ENCODE measurements at places on chromosomes 4 and X.

DNA sequence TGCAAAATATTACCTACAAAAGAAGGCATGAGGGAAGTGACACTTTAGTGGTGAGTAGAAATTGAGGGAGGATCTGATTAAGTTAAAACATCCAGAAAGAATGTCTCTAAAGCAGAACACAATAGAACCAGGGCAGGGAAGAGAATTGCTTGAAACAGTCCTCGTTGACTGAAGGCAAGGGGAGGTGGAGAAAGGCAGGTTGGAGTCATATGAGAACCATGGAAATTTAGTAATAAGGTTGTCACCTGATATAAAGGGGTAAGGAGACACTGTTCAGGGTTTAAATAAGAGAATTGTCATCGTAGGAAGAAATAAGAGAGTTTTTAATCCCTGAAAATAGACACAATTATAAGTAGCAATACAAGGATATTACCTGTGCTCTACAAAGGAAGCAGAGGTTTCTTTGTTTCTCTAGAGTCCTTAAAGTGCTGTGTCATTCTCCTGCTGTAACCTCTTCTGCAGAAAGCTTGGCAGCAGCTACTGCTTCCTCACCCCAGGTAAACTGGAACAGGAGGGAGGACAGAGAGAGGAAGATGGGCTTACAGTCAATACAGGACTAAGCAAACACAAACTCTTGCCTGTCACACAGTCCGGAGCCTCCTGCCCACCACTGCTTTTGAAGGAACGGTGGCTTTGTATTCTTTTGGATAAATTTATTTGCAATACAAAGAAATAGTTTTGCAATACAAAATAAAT lies 258.4 kb downstream of the PPARGC1A start:
- DNase-seq = no peak

- DNase-seq = no peak
Measured at GRCh38 chr4:60737858-60738257, 462.3 kb upstream of the ADGRL3 start.

DNA sequence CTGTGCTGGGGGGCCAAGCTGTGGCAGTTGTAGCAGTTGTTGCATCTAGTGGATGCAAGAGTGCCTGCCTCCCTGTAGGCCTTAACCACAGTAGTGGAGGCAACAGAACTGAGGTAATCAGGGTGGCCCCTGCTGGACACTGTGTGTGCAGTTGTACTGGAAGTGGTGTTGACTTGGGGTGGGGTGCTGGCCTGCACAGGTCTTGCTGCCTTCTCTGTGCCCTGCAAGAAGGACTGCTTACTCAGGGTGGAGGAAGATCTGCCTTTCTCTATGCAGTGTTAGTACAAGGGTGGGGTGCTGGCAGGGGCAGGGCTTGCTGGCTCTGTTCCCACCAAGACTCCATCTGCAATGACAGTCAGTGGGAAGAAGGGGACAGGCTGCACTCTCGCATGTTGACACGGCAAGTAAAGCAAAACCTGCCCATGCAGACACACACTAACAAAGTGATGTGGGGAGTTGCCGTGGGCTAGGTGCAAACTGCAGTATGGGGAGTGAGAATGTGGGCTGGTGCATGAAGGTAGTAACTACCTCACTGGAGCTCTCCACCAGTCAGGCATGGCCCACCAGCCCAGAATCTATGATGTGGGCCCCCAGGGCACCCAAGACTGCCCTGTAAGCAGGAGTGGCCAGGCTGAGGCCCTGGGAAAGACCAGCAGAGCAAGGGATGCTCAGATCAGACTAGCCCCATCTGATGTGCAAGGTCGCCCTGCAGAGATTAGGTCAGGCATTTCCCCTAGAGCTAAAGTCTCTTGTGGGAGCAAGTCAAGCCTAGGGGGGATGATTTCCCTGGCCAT lies 594.9 kb downstream of the TECRL start:
- DNase-seq = no peak

- DNase-seq = no peak
Measured at GRCh38 chrX:24550166-24550565, 85.1 kb downstream of the PDK3 start.

- no peak for DNase-seq
Measured at GRCh38 chrX:30302956-30303355, 6.2 kb downstream of the NR0B1 start.

- no peak for DNase-seq
Measured at GRCh38 chrX:10011261-10011931, 44.2 kb downstream of the CLDN34 start.

GRCh38 chr4:76212851-76213414 lies 691 bp downstream of the SCARB2 start:
- DNase-seq = no peak

DNA sequence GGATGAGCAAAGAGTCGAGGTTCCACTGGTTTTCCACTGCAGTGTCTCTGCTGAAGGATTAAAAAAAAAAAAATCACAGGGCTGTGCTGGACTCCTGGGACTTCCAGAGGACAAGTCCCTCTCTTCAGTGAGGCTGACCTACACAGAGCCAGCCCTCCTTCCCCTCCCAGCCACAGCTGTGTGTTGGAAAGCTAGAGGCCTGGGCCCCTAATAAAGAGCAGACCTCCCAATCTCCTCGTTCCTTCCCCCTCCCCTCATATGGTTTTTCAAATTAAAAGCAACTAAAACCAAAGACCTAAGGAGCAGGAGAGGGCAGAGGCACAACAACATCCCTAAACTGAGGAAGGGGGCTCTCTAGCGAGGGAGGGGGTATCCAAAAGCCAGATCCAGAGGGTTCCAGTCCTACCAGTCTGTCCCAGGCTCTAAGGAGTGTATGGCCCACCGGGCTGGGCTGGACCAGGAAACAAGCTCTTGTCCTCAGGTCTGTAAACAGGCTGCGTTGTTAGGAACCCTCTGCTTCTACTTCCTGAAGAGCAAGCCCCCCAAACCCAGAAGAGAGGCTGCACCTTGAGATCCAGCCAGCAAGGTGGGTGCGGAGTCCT lies 4.0 kb upstream of the PDGFRA start:
- no peak for DNase-seq

- DNase-seq = no peak
Measured at GRCh38 chrX:155246748-155247147, 17.5 kb downstream of the RAB39B start.

DNA sequence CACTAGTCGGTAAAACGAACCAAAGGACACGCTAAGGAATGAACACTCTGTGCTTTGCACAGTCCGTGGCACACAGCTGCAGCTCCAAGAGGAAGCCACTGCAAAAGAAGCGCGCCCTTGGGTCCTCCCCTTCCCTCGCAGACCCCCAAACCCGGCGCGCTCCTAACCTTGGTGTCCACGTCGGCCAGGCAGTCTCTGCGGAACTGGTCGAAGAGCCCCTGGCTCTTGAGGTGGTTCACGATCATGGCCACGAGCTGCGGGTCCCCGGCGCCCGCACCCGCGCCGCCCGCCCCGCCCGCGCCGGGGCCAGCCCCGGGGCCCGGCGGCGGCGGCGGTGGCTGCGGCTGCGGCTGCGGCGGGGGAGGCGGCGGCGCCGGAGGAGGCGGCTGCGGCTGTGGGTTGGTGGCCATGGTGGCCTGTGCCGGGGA lies 333 bp downstream of the BOD1L1 start:
- no peak for DNase-seq

- no peak for DNase-seq
Measured at GRCh38 chr4:184267206-184267608, 49.5 kb upstream of the ENPP6 start.

DNA sequence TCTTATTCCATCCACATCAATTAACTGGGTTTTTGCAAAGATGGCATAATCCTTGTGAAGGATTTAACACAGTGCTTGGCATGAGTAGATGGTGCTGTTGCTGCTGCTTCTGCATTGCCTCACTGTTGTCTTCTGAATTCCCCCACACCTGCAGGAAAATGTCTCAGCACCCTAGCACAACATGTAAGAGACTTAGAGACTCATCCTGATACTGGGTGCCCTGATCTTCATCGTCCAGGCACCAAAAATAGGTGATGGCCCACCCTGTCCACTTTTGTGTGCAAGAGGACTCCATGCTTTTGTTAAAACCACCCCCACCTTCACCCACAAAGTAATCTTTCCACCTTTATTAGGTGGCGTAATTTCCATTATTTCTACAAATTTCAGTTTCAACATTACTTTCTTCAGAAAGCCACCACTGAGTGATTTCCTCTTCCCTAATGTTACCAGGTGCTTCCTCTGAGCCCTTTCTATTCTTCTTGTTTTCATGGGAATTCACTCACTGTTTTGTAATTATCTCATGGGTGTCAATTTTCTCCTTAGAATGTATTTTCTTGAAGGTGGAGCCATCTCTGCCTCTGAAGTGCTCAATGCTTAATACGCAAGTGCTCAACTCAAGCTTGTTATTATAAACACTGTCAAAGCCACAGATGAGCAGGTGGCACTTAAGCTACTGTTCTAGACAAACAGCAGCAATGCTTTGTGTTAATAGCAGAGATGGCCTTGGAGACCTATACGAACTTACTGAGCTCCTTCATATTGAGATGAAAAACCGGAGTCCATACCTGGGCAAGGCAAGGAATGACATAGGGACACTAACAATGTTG lies 89.5 kb downstream of the HS3ST1 start:
- no peak for DNase-seq

- DNase-seq = no peak
Measured at GRCh38 chr4:41256740-41257256, at the start of gene UCHL1. Gene UCHL1 (plus strand): TSS chr4:41256928. CDS start chr4:41256977, 49 bp downstream.

- no peak for DNase-seq
Measured at GRCh38 chrX:47206316-47206715, 12.2 kb upstream of the CDK16 start.

DNA sequence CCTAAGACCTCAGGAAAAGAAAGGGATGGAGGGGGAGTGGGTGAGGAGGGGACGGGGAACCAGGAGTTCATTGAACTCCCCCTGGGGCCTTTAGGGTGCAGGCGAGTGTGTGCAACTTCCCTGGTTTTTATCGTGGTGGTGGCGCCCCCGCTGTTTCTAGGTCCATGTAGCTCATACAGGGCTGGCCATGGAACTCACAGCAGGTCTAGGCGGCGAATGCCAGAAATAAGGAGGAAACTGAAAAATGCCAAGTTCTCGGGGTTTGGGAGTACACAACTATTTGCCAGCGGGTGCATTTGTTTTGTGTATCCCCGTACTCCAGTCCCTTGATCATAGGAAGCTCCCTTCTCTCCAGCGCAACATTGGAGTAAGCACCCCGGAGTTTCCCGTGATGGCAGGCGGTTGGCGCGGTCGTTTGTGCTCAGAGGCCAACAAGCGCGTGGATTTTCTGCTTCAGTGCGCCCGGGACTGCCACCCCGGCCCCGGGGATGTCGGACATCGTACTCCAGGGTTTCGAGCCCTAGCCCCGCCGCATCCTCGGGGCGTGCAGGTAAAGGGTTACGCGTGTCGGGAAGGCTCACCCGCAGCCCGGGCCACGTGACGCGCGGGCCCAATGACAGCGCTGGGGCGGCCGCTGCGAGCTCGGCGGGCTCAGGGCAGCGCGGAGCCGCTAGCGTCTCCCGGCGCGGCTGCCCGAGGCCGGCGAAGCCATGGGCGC lies 208.9 kb downstream of the NWD2 start:
- no peak for DNase-seq

GRCh38 chr4:56226579-56226978 lies 160.7 kb downstream of the AASDH start:
- no peak for DNase-seq

DNA sequence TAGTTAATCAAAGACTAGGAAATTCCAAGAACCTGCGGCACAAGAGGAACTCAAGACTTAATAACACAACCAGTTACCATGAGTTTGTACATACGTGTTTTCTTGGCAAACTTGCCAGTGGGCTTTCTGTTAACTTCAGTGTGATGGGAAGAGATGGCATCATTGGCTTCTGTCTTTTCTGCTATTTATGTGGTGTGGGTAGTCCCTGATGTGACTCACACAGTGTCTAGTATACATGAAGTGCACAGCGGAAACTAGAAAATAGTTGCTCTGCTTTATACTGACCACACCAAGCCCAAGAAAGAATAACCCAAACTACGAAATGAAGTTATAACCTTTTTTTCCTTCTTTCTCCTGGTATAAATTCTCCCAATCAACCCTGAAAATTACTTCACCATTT lies 24.5 kb downstream of the DAPP1 start:
- no peak for DNase-seq

DNA sequence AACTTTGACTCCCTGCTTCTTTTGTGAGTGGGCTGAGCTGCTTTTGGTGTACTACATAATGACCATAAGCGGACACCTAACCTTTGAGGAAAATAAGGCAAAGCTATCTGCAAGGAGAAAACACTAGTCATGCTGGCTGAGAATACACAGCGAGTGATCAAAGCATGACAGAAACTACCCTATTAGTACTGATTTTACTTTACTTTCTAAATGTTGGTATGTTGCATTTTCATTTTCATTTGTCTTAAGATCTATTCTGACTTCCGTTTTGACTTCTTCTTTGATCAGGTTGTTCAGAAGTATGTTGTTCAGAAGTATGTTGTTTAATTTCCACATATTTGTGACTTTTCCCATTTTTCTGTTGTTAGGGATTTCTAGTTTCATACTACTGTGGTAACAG lies 361.1 kb downstream of the TRAM1L1 start:
- DNase-seq = no peak

- no peak for DNase-seq
Measured at GRCh38 chrX:53075011-53075410, 7.2 kb upstream of the TSPYL2 start.

Measured in SIG-M5 (cell line).